K562 (cell line): ENCODE measurements at places on chromosomes 12 and 14.
A peak's percentile ranks its signal among the peaks of the same experiment; 100 is the strongest.

DNA sequence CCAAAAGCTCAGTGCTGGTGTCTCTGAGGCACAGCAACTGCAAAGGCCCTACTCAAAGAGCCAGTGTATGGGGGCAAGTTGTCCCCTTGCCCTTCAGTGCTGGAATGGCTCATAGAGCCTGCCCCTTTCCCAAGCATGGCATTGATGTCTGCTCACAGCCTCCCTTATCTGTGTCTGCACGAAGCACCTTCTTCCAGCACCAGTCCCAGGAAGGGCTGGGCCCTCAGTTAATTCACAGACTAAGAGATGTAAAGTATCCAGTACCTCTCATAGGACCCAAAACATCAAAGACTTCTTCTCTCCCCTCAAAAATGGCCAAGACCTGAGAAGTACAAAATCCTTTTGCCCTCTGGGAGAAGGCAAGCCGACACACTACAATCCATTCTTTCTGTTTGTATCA is 1.6 kb upstream of the CMAS start:
- no peak for DNase-seq

DNA sequence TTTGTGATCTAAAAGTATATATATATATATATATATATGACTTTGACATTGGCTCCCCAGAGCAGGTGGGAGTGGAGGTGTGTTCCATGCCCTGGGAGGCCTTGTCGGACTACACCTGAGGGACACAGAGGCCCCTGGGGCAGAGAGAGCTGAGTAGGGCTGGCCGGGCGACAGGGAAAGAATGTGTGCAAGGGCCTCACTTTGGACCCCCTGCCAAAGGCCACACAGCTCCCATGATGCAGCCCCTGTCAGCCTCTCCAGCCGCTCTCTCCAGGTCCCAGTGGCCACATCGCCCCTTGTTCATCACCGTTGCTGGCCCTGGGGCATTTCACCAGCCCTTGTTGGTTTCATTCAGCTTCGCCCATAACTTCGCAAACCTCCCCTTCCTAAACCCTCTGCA is 123.9 kb downstream of the BCL11B start:
- no peak for DNase-seq

- DNase-seq = no peak
These were observed 65.1 kb downstream of the SLC6A12 start for GRCh38 chr12:148676-149416.

GRCh38 chr14:67440513-67440912 is 28.5 kb upstream of the PLEK2 start:
- no peak for DNase-seq

DNA sequence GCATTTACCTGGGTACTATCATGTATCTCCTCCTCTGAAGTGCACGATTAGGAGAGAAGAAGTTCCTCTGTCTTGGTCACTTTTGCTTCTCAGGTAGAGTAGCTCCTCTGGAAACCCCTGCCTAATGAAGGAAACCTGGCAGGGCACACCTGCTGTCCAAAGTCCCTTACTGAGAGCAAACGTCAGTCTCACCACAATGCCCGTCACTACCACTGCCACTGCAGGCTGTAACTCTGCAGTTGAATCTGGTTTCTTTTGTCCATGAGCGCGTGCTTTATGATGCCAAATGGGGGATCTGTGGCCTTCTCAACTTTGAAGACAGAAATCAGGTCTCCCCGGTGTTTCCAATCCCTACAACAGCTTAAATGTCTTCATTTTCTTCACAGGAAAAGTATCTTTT is 1068.6 kb downstream of the BCL11B start:
- no peak for DNase-seq

- no peak for DNase-seq
These were observed 77.7 kb downstream of the NTS start for GRCh38 chr12:85951823-85952222.

GRCh38 chr14:103882503-103883262 is 35.3 kb upstream of the PPP1R13B start:
- no peak for DNase-seq

DNA sequence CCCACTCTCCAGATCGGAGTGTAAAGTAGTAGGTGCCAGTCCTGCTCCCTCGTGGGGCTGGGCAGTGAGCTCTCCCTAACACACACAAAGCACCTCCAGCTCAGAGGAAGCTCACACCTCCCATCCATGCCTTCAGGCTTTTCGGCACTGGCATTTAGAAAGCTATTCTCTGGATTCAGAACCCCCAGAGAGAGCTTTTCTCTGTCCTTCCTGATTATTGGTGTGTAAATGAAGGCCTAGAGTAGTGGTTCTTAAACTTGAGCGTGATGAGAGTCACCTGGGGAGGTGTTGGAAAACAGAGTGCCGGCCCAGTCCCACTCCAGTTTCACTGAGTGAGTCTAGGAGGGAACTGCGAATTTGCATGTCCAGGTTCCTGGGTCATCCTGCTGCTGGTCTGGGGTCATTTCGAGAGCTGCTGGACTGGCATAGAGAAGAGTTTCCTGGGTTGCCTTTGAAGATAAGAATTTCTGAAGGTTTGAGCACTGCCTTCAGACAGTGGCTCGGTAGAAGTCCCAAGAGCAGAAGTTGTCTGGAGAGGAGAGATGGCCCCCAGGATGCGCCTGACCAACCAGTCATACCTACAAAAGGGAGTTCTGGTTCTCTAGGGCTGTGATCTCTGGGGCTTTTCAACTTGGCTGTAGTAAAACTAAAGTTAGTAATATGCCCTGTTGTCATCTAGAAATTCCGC is 15.1 kb downstream of the CD9 start:
- no peak for DNase-seq

- no peak for DNase-seq
These were observed 56.1 kb downstream of the DAAM1 start for GRCh38 chr14:59244581-59244980.

DNA sequence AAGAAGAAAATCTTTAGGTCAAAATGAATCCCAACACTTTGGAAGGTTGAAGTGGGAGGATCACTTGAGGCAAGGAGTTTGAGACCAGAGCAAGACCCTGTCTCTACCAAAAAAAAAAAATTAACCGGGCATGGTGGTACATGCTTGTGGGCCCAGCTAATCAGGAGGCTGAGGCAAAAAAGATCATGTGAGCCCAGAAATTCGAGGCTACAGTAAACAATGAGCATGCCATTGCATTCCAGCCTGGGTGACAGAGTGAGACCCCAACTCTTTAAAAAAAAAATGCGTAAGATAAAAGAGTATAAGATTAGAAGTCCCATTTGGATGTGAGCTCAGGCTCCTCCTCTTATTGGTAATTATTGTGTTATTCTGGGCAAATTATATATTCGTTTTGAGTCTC is 30.8 kb upstream of the EVL start:
- DNase-seq = no peak

DNA sequence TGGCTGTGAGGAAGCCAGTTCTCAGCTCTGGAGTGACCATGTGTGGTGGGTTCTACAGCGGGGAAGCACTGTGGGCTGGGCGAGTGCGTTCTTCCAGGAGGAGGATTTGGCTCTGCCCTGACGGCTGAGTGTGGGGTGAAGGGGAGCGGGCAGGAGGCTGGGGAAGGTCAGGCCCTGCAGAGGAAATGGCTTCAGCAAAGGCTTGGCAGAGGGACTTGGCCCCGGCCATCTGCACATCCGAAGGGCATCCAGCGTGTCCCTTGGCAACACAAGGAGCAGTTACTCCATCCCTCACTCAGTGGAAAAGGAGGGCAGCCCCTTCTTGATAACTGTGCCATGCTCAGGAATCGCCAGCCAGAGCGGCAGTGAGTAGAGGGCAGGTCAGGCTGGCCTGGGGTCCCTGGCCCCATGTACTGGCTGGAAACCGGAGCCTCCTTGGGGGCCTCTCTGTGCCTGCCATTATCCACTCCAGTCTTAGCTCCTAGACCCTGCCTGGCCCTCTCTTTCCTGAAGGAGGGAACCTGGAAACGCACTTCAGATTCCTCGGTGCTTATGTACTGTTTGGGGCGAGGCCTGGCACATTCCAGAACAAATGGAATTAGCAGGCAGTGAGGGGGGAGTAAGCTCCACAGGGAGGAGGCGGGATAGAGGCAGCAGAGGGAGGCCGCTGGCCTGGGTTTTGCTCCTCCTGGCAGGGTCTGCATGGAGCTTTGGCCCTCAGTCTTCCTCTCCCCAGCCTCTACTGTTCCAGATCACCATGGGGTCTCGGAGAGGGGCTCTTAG is 133.6 kb upstream of the NCOR2 start:
- no peak for DNase-seq

DNA sequence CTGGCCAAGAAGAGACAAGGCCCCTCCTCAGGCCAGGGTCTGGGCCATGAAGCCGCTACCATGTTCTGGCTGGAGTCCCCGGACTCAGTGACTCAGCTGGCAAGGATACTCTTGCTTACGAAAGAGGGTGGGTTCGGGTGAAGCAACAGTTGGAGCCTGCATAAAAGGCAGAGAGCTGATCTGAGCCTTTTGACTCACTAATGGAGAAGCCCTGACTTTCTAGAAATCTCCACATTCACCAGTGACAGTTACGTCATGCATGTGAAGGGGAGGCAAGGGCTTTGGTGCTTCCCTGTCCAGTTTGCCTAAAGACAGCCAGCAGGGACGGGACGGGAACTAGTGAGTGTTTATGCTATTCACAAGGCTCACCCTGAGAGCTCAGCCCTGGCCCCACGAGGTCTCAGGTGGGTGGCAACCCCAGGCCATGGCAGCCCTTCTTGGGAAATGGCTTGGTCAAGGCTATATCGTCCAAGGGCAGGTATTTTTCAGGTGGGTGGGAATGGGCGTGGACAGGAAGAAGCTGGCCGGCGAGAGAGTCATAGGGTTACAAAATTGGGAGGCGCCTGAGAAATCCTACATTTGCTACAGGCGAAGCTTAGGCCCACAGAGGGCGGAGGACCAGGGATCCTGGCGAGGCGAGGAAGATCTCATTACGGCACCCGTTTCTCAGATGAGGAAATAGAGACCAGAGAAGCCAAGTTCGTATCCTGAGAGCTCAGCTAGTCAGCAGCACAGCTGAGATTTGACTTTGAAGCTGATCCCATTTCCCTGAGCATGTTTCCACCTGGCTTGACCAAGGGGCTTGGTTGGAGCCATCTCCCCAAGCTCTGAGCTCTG is 314.6 kb downstream of the BCL11B start:
- no peak for DNase-seq

DNA sequence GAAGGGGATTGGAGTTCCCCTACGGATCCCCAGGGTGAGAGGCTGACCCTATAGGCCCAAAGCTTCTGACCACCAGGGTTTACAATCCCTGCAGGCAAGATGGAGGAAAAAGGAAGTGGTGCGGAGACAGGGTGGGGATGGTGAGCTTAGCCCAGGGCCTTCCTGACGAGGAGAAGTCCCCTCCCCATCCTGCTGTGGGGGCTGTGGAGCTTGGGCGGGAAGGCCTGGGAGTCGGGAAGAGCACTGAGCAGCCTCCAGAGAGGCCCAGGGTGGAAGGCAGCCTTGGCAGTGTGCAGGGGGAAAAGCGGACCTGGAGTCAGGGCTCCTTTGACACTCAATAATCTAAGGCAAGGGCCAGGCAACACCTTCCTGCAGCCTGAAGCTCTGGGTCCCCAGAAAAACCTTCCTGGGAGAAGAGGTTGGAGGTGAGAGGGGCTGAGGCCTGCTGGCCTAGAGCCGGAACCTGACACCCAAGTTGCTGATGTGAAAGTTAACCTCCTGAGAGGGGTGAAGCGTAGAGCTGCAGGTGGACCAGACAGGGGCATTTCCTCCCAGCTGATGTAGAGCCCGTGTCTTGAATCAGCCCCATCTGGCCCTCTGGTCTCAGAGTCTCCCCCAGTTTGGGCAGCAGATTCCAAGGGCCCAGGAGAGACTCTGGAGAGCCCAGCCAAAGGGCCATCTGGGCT is 6.0 kb downstream of the HDAC7 start:
- DNase-seq = peak; percentile 53

DNA sequence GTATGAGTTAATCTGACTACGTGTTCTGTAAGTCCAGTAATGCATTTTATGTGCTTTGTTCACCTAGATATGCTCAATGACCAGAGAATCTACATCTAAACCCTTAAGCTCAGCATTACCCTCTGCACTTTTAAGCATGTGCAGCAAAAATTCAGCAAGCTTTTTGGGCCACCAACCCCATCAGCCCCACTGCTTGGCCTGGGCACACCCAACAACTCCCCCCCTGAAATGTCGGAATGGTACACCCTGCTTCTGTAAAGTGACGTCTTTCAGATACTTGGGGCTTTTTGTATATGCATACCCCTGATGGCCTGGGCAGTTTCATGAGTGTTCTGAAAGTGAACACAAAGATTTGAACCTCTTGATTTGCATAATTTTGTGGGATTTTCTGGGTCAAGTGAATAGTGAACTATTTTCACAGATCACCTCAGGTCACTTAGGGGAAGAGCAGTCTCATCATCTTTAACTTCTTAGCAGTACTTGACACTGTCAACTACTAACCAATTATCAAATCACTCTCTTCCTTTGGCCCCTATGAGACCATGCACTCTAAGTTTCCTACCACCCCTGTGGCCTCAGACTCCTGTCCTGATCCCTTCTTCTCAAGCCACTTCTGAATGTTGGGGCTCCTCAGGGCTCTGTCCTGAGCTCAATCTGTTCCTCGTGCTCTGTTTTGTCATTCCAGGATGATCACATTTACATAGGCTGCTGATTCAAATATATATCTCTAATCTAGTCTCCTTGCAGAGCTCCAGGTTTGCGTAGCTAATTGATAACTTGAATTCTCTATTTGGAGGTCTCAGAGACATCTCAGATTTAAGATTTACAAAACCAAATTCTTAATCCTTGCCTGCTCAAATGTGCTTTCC is 36.3 kb upstream of the PPM1A start:
- DNase-seq = no peak

DNA sequence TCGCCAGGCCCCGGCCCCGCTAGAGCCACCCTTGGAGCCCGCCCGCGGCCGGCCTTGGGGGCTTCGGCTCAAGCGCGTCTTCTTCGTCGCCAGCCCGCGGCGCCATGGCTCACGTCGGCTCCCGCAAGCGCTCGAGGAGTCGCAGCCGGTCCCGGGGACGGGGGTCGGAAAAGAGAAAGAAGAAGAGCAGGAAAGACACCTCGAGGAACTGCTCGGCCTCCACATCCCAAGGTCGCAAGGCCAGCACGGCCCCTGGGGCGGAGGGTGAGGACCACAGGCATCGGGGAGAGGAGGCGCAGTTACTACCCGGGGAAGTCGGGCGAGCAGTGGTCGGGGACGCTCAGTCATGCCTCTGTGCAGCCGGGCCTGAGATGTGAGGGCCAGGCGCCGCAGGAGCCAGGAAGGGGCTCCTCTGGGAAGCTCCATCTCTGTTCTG is 573 bp downstream of the ARL6IP4 start:
- peak; percentile 52 for DNase-seq

DNA sequence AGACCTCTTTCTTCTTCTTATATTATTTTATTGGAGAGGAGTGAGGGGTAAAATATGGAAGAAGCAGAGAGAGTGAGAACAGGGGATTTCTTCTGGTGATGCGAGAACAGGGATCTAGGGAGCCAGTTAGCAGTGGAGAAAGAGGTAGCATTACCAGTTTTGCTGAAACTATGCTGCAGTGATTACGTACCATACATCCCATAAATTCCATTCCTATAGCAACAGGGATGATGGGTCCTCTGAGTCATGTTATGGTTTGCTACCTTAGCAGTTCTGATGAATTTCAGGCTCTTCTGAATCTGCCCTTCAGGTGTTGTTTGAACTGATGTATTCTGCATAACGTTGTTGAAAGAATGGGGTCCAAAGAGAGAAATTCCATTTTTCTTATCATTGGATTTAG is 625.4 kb upstream of the LRFN5 start:
- no peak for DNase-seq
